Body of pancreas (tissue), 4 donors: ENCODE measurements at places on chromosomes 7 and 10. TPM values are rescaled to one million over a fixed set of nuclear protein-coding genes. Genes with fewer than 3 reads are reported as not detected.
A peak's percentile ranks its signal among the peaks of the same experiment; 100 is the strongest.

DNA sequence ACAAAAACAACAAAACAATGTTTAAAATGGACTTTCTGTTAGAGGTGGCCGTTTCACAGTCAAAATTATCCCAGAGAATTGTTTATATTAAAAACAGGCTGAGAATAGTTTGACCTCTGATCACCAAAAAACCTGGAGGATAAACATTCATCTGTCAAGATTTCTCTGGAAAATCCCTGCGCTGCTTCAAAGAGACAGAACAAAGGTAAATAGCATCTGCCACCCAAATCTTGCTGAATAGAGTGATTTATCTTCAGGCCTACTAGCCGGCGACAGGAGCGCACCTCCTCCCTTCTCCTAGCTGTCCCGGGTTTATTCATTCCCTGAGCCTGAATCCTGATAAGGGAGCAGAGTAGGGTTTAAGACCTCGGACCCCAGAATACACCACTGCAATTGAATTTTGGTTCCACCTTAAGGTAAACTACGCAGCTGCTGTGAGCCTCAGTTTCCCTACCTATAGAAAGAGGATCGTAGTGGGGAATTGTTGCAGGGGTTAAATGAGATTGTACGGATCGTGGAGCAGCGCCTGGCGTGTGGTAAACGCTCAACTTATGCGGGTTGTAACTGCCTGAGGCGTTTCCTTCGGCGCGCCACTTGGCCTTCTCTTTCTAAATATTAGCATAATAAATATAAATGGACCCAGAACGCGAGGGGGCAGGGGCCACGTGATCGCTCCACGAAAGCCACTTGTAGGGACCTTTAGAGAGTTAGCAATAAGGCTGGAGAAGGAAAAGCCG is 498 bp upstream of the ST7 start:
- no peaks in the 10 kb centered on the region for H3K27me3 ChIP-seq
- H3K27ac ChIP-seq: peak overlapping the region; percentile 100
- peak overlapping the region; percentile 27 for H3K4me3 ChIP-seq
- H3K36me3 ChIP-seq: no peaks in the 10 kb centered on the region
- peak; percentile 75 for DNase-seq
- peaks cover 38% of the 10 kb centered on the region for H3K4me1 ChIP-seq

- H3K27me3 ChIP-seq: peaks cover 57% of the 10 kb centered on the region
- no peaks in the 10 kb centered on the region for H3K36me3 ChIP-seq
- peaks cover 17% of the 10 kb centered on the region for H3K4me1 ChIP-seq
- no peak for DNase-seq
These were observed 9.2 kb downstream of the TLX1 start for GRCh38 chr10:101140084-101140949.

DNA sequence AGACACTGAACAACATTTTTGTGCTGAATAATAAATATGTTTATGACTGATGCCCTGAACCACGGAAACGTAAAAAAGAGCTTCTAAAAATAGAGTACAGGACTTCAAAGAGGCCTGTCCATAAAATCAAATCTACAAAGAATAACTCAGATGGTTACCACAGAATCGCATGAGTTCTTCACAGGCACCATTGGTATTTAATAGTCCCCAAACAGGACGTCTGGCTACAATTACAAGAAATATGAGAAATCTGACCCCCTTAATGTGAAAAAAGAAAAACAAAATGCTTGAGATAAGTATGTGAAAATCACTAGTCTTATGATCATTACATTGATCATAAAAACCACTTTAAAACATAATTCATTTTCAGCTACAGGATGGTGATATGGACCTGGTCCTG is 20.8 kb downstream of the CYTH3 start:
- no peaks in the 10 kb centered on the region for H3K36me3 ChIP-seq
- H3K4me1 ChIP-seq: no peaks in the 10 kb centered on the region
- no peaks in the 10 kb centered on the region for H3K27me3 ChIP-seq

- H3K36me3 ChIP-seq: peaks cover 20% of the 10 kb centered on the region
- H3K27me3 ChIP-seq: no peaks in the 10 kb centered on the region
- peaks cover 49% of the 10 kb centered on the region for H3K4me1 ChIP-seq
These were observed 1.8 kb downstream of the HNRNPA2B1 start for GRCh38 chr7:26198781-26199169.

DNA sequence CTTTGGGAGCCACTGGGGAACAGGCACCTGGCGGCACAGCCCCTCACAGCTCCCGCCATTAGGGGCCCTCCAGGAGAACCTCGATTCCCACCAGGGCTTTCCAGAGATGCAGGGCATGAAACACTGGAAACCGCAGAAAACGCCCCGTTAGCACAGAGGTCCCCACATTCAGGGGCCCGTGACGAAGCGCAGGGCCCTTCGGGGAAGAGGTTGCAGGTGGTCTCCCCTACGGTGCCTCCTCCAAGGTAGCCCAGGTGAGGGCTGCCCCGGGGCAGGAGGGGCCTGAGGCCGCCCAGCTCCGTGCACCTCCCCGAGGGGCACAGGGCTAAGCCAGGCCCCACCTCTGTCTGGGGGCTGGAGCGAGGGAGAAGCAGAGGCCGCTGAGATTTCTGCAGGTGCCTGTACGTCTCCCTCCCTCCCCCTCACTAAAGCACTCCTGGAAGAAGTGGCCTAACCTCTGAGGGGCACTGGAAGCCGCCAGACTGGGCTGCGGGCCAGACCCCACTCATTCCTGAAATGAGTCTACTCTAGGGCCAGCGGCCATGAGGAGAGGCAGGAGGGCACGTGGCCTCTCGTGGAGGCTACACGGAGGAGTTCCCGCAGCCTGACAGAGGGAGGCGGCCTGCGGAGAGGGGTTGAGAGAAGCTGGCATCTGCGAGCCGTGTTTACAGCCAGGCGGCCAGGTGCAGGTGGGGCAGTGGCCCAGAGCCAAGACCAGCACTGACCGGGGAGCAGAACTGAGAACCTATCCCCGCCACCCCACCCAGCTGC is 6.9 kb downstream of the PDGFA start:
- no peaks in the 10 kb centered on the region for H3K36me3 ChIP-seq
- H3K4me3 ChIP-seq: no peak overlapping the region
- H3K4me1 ChIP-seq: peaks cover 50% of the 10 kb centered on the region

DNA sequence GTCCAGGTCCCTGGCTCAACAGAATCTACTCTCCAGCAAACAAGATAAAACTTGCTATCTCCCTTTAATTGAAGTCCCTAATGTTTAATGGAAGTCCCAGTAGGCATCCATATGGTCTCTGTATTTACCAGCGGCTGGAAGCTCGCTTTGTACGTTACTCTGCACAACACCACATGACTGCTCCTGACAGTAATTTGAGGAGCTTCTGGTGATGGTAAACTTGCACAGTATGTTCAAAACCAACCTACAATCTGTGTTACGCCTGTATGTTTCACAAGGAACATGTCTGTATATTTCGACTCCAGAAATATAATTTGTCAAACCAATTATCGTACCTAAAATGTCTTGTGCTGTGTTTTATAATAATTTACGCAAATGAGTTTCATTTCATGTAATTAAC is 4.4 kb upstream of the TECPR1 start:
- no peaks in the 10 kb centered on the region for H3K27me3 ChIP-seq
- H3K27ac ChIP-seq: no peak overlapping the region
- H3K36me3 ChIP-seq: peaks cover 5% of the 10 kb centered on the region
- no peak overlapping the region for H3K4me3 ChIP-seq

- DNase-seq: peak; percentile 66
- H3K27me3 ChIP-seq: no peaks in the 10 kb centered on the region
- peaks cover 28% of the 10 kb centered on the region for H3K4me1 ChIP-seq
- no peak overlapping the region for H3K4me3 ChIP-seq
- H3K27ac ChIP-seq: no peak overlapping the region
These were observed 177.3 kb upstream of the TMEM72 start for GRCh38 chr10:44733501-44734488.

GRCh38 chr7:155885167-155886155 is 73.2 kb upstream of the SHH start:
- no peak overlapping the region for H3K27ac ChIP-seq
- no peaks in the 10 kb centered on the region for H3K36me3 ChIP-seq
- no peaks in the 10 kb centered on the region for H3K27me3 ChIP-seq

DNA sequence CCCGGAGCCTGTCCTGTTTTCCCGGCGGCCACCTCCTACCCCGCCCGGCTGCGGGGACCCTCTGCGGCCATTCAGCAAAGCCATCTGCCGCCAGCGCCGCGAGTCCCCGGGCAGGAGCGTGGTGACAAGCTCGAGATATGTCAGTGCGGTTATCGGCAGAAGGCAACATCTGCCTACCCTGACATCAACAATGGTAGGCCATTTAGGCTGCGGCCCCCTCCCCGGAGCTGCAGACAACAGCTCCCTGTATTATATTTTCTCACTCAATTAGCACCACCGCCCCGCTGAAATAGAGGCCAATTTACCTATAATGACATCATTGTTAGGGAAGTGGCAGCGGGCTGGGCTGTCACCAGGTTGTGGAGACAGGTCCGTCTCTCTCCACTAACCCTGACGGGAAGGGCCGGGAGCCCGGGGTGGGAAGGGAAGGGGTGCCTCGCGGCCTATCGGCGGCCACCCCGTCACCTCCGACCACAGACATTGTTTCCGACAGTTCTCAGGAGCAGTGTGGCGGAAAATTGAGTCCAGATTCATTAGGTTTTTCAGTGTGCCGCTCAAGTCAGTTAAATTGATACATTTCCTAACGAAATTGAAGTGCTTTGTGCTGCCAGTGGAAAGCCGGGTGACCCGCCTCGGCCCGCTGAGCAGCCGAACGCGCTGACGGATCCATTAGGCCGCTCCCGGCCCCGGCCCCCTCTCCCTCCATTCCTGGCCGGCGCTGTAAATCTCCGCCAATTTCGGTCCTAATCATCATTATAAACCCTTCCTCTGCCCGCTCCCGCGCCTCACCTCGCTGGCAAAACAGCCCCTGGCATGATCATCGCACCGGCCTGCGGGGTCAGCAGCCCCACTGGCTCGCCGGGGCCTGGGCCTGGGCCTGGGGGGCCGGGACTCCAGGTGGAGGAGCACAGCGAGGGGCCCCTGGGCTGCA is 43.0 kb downstream of the UNCX start:
- no peaks in the 10 kb centered on the region for H3K36me3 ChIP-seq
- no peak overlapping the region for H3K4me3 ChIP-seq
- no peaks in the 10 kb centered on the region for H3K4me1 ChIP-seq
- DNase-seq: no peak

GRCh38 chr7:153530441-153530840 is 521.8 kb upstream of the DPP6 start:
- no peaks in the 10 kb centered on the region for H3K36me3 ChIP-seq
- H3K4me3 ChIP-seq: no peak overlapping the region
- no peak for DNase-seq
- H3K4me1 ChIP-seq: no peaks in the 10 kb centered on the region
- H3K27me3 ChIP-seq: no peaks in the 10 kb centered on the region

GRCh38 chr7:51244053-51244452 is 72.6 kb downstream of the COBL start:
- no peaks in the 10 kb centered on the region for H3K27me3 ChIP-seq
- H3K36me3 ChIP-seq: no peaks in the 10 kb centered on the region
- peaks cover 5% of the 10 kb centered on the region for H3K4me1 ChIP-seq
- no peak for DNase-seq
- H3K4me3 ChIP-seq: no peak overlapping the region

- no peaks in the 10 kb centered on the region for H3K27me3 ChIP-seq
- no peak for DNase-seq
- H3K36me3 ChIP-seq: no peaks in the 10 kb centered on the region
- peaks cover 65% of the 10 kb centered on the region for H3K4me1 ChIP-seq
- peak overlapping the region; percentile 22 for H3K27ac ChIP-seq
- no peak overlapping the region for H3K4me3 ChIP-seq
These were observed 43.6 kb upstream of the BHLHA15 start for GRCh38 chr7:98167653-98168052.

DNA sequence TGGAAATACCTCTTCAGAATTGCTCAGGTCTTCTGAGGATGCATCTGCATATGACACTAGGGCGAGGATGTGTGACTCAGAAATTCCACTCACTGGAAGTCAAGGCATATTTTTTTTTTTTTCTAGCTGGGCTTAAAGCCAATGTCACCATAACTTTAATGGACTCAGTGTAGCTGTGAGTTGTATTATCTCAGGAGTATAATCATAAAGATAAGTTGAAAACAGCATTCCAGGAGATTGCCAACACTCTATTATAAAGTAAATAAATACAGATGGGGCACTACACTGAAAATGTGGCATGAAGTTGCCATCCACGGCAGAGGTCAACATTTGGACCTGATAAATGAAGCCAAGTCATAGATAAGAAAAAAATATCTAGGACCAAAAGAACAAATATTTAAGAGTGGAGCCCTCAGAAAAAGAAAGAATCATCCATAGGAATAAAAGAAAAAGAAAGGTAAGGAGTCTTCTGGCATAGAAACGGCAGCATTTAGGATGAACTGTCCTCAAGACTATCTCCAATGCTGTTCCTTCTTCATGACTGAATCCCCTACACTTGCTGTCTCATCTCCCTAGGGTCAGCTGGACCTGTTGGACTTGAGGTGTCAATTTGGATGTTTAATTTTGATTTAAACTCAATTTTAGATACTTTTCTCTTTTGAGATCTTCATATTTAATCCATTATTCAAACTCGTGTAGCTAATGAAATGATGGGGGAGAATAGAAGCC is 72.9 kb upstream of the CAV2 start:
- no peaks in the 10 kb centered on the region for H3K27me3 ChIP-seq
- H3K36me3 ChIP-seq: no peaks in the 10 kb centered on the region
- no peak overlapping the region for H3K4me3 ChIP-seq
- H3K4me1 ChIP-seq: peaks cover 12% of the 10 kb centered on the region

- no peaks in the 10 kb centered on the region for H3K27me3 ChIP-seq
- DNase-seq: no peak
- H3K4me3 ChIP-seq: no peak overlapping the region
- H3K4me1 ChIP-seq: no peaks in the 10 kb centered on the region
- H3K36me3 ChIP-seq: no peaks in the 10 kb centered on the region
These were observed 47.4 kb upstream of the CAMK2B start for GRCh38 chr7:44372560-44373417.

GRCh38 chr10:7315906-7316305 is 94.9 kb downstream of the SFMBT2 start:
- no peaks in the 10 kb centered on the region for H3K27me3 ChIP-seq
- DNase-seq: no peak
- H3K36me3 ChIP-seq: no peaks in the 10 kb centered on the region
- H3K4me1 ChIP-seq: peaks cover 3% of the 10 kb centered on the region
- H3K4me3 ChIP-seq: no peak overlapping the region
- H3K27ac ChIP-seq: no peak overlapping the region

DNA sequence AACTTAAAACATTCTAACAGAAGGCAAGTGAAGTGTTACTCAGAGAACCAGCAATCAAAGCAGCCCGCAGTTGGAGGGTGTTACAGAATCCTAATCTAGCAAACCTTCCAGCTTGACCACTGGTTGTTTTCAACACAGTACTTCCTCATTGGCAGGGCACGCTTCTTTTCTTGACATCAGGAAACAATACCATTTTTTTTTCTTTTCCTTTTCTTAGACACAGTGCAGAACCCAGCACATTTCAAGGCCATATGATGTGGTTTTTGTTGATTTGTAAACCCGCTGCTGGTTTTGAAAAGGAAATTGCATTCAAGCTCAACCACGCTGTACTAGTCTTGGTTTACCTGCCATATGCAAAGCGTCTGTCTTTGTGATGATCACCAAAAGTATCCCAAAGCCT is 33.4 kb downstream of the RHOBTB1 start:
- peaks cover 16% of the 10 kb centered on the region for H3K4me1 ChIP-seq
- peak overlapping the region; percentile 64 for H3K27ac ChIP-seq
- no peak overlapping the region for H3K4me3 ChIP-seq
- peak; percentile 58 for DNase-seq
- H3K36me3 ChIP-seq: no peaks in the 10 kb centered on the region
- H3K27me3 ChIP-seq: no peaks in the 10 kb centered on the region

GRCh38 chr10:18918532-18918931 is 130.1 kb upstream of the MALRD1 start:
- no peak for DNase-seq
- no peaks in the 10 kb centered on the region for H3K27me3 ChIP-seq
- no peak overlapping the region for H3K4me3 ChIP-seq
- no peaks in the 10 kb centered on the region for H3K36me3 ChIP-seq
- no peaks in the 10 kb centered on the region for H3K4me1 ChIP-seq

The ANKRD61 gene
- not detected for total RNA-seq

The DNAH11 gene
- total RNA-seq: 0.52 TPM

The CHAT gene
- total RNA-seq: 0.26 TPM

The DNAAF5 gene
- total RNA-seq: 46.5 TPM

The LRRD1 gene
- total RNA-seq: not detected

The DMBT1 gene
- total RNA-seq: 0.33 TPM

The GIMAP6 gene
- total RNA-seq: 10.6 TPM

The ELFN1 gene
- 0.33 TPM for total RNA-seq

The HACD1 gene
- 1.0 TPM for total RNA-seq
